Hypothalamus (tissue), 51 donors: ENCODE measurements at places on chromosomes 3 and 15.

DNA sequence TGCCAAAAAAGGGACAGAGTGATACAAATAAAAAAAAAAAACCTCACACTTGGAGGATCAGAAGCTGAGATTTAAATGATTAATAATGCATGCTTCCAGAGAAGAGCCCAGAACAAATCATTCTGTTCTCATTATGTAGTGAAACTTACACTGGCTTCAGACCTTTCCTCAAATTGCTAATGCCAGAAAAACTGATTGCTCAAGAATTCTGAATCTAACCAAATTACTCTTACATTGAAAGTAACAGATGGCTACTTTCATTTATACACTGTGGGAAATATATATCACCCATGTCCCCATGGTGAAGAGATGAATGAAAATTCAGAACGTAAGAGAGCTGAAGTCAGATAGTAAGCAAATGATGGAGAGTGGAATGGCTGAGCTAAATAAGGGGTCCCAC is 85.9 kb upstream of the NSMCE3 start:
- DNase-seq, result no peak

- no peak for DNase-seq
These were observed 660 bp downstream of the UROC1 start for GRCh38 chr3:126516936-126517290.

- DNase-seq, result no peak
These were observed 31.1 kb downstream of the SERP1 start for GRCh38 chr3:150515210-150515609.

GRCh38 chr15:60264088-60264487 is 133.7 kb downstream of the ANXA2 start:
- DNase-seq, result no peak

- DNase-seq, result no peak
These were observed 132.6 kb upstream of the LIPC start for GRCh38 chr15:58298879-58299850.

DNA sequence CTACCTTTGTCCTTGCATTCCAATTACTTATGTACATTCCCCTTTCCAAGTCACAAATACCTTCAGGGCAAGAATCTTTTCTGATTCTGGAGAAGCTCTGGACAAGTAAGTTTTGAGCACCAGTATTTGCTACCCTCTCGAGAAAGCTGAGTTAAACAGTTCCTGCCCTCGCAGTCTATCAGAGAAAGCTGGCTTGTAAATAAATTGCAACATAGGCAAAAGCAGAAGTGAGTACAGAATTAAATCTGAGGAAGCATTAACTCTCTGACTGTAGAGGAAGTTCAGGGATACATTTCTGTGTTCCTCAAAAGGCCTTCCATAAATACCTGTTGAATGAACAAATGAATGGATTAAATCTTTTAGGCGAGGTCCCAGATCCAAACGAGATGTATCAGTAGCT is 1.2 kb downstream of the OSBPL11 start:
- DNase-seq, result no peak

- no peak for DNase-seq
These were observed 20.3 kb upstream of the CCNL1 start for GRCh38 chr3:157180262-157180661.

GRCh38 chr3:115186351-115187148 is 39.5 kb upstream of the ZBTB20 start:
- no peak for DNase-seq

DNA sequence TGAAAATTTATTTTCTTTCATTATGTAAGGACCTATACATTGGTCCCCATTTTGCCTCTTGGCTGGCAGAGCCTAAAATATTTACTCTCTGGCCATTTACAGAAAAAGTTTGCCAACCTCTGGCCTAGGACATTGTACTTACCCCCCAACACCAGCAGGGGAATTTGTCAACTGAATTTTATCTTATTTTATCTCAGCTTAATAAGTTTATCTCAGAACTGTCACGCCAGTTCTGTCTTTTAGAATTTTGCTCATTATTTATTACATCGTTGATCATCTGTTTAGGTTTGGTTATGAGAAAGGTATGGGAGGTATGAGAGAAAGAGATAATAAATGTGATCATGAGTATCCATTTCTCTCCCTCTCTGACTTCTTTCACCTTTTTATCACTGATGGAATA is 38.3 kb downstream of the CHD2 start:
- no peak for DNase-seq

DNA sequence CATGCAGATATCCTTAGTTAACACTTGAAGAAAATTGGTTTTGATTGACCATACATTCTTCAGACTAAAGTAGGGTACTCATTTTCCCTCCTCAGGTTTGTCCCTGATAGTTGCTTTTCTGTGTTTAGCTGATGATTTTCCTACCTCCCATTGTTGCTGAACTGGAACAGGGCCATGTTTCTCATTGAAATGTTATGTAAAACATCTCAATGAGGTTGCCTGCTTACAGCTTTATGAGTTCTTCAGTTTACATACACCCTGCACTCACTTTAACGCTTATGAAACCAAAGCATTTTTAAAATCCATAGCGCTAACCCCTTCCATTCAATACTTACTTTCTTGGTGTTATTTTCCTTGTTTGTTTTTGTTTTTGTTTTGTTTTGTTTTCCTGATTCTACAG is 61.9 kb downstream of the HMG20A start:
- no peak for DNase-seq

DNA sequence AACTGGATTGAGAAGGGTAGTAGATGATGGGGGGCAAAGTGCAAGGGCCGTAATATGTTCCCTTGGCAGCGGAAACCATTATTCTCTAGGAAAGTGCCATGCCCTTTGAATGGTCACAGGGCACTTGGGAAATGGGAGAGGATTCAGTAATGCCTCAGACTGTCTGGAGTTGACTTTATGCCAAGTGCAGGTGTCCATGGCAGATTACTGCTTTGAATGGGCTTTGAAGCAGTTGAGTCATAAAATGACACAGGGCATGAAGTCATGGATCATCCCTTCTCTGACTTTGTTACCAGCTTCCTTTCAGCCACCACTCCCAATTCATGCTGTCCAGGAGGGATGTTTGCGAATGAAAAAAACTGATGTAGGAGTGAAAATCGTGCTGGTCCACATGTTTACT is 20.1 kb downstream of the AADACL2 start:
- DNase-seq, result no peak

- DNase-seq, result peak; percentile 65
These were observed 89.7 kb downstream of the AQP9 start for GRCh38 chr15:58227706-58228543.

DNA sequence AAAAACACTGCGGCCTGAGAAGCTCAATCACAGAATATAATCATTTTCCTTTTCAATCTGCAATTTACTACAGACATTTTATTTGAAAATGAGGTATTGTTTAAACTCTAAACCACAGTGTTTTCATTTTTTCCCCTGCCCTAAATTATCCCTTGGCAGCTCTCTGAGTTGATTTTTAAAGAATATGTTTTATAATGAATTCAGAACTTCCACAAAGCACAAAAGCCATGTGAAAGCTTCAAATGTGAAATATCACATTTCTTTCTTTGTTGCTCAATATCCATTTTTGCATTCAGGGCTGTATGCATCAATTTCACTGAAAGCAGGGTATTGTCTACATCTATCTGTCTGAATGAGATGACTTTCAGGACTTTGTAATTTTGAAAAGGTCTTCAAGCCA is 813.6 kb upstream of the ALCAM start:
- DNase-seq, result no peak

DNA sequence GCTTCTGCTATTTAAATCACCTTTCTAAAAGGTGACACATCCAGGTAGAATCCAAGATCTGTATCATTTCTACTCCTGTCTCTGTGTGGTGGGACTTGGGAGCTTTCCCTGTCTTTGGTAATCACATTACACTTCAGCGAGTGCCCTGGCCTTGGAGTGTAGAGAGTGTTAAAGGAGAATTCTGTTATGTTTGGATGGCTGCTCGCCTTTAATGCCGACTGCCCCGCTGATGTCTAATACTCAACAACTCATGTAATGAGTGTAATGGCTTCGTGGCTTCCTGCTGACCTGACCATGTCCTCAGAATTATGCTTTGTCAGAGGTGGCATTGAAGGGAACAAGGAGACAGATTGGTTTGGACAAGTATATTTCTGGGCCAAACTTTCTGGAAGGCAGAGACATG is 66.3 kb upstream of the LRTM1 start:
- no peak for DNase-seq

GRCh38 chr3:55246033-55246432 is 241.1 kb downstream of the WNT5A start:
- no peak for DNase-seq

DNA sequence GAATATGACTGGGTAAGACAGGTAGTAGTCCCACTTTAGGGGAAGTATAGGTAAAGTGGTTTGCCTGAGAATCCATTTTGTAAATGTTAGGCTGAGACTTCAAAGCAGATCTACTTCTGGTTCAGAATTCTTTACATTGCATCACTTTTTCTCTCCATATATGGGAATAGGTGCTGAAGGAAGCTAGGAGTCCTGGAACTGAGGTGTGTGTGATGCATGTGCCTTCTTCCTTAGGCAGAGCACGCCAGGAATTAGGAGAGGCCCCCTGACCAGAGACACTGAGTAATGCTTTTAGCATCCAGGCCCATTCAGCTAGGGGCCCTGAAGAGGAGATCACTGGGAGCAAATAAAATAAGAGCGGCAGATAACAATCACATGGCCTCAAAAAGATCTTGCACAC is 69.2 kb upstream of the DCP1A start:
- no peak for DNase-seq

DNA sequence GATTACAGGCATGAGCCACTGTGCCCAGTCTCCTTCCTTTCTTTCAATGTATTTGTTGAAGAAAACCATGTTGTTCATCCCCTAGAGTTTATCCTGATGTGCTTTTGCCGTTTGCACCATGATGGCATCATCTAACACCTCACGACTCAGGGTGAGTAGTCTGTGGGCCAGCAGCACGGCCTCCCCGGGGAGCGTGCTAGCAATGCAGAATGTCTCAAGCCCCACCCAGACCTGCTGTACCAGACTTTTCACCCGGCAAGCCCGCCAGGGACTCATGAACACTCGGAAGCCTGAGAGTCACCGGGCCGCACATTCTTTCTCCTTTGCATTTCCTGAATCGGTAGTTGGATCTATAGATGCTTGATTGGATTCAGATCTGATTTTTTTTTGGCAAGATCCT is 64.6 kb downstream of the RPN1 start:
- DNase-seq, result no peak

DNA sequence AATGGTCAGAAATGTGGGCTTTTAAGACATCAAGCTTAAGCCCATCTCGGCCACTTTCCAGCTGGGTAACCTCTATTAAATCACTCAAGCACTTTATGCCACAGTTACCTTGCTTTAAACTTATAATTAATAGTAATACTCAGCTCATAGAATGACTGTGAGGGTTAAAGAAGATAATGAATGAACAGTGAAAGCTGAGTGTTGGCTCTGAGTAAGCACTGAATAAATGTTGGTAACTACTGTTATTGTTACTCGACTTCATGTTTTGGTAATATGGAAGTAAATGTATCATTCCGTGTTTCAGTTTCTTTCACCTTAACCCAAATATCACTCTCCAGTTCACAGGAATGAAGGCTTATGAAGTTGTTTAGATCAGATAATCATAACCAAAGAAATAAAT is 23.9 kb upstream of the OSTN start:
- no peak for DNase-seq

GRCh38 chr3:38967693-38967989 is 84.1 kb downstream of the SCN11A start:
- no peak for DNase-seq
